ENCODE measurements at places on chromosomes 16 and 17.

DNA sequence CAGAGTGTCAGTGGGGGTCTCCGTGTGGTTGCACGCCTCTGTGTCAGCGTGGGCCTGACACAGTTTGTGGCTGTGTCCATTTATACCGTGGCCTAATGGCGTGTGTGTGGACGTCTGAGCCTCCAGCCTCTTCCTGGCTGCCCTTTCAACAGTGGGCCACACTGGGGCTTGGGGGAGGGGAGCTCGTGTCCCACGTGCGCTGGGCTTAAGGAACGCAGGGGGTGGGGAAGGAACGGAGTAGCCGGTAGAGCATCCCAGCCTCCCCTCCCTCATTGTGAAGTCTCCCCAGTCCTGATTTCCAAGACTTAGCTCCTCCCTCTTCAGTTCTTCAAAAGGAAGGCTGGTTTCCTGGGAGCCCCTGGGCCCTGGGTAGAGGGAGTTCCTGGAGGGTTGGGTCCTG, 9.5 kb upstream of the HES7 start:
- DNase-seq = no peak

DNA sequence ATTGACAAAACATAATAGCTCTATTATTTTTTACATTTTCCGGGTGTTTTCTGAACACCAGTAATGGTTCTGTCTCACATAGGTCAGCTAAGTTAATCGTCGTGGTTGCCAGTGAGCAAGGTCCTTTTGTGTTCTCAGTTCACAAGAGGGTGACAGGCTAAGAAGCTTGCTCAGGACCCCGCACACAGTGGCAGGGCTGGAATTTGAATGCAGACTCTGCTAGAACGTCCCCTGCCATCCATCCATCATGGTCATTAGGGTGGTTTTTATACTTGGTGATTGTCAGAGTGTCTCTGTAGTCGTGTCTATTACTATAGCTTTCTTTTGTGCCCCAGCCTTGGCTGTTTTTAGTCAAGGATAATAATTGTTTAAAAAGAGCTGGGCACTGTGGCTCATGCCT, 176.2 kb downstream of the SNX29 start:
- DNase-seq = no peak

GRCh38 chr16:72291531-72291981, 119.6 kb upstream of the PMFBP1 start:
- no peak for DNase-seq

DNA sequence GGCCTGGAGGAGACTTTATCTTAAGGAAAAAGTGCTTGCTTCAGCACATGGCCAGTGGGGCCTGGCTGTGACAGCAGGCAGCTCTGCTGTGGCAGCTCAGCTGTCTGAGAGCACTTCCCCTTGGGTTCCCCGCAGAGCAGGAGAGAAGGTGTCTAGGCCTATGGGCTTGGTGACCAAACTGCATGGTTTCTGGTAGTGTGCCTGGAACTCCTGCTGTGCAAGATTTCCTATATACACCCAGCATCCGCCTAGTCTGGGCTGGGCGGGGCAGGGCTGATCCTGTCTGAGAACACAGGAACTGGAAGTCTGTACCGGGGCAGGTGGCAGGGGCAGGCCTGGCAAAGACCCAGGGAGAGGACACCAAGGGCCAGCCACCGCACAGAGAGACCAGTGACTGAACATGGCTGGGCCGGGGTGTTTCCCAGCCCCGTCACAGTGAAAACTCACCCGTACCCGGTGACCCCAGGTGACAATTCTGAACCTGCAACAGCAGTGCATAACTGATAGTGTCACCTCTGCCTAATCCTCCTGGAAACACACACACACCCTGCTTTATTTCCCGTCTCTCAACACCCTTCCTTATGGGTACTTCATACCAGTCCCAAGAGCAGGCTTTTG, 39.3 kb downstream of the CHD9 start:
- DNase-seq = no peak

DNA sequence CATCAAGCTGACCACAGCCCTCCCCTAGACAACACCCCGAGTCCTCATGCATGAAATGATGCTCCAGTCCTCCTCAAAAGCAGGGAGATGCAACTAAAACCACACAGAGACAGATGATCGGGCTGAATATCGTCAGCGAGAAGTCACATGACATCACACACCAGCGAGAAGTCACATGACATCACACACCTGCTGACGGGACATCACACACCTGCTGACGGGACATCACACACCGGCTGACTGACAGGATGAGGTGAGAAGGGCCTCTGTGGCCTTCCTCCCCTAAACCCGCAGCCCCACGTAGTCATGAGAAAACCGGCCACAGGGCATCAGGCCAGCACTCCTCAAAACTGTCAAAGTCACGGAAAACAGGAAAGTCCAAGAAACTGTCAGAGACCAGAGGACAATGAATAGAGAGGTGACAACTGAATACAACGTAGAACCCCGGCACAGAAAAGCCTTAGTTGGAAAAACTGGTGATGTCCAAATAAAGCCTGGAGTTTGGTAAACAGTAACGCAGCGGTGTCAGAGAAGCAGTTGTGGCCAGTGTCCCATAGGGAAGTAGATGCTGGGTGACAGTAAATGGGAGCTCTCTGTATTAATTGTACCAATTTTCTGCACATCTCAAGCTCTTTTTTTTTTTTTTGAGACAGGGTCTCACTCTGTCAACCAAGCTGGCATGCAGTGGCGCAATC, 14.3 kb downstream of the LITAF start:
- no peak for DNase-seq

- no peak for DNase-seq
Observed at GRCh38 chr16:19860166-19861041, 24.2 kb downstream of the GPRC5B start.

DNA sequence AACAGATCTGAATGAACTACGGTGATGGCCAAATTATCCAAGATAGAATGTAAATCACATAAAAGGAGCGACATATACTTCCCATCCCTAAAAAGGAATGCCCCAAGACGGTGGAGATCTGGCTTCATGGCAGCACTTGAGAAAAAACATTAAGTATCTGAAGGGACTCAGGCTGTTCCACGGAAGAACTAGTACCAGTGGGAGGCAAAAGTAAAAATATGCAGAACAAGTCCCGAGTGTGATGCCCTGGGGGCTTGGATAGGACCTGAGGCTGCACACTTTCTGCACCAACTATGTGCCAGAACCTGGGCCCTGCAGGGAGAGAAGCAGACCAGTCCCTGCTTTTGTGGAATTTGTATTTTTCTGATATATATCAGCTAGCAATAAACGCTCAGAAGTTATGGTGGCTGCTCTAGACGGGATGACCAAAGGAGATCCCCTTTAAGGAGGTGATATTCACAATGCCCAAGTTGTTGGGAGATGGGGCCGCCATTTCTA, 539 bp upstream of the CKLF start:
- DNase-seq = no peak

GRCh38 chr16:8716592-8716991, 42.2 kb downstream of the ABAT start:
- no peak for DNase-seq

GRCh38 chr16:71966932-71967331, 33.3 kb downstream of the PKD1L3 start:
- DNase-seq = no peak

DNA sequence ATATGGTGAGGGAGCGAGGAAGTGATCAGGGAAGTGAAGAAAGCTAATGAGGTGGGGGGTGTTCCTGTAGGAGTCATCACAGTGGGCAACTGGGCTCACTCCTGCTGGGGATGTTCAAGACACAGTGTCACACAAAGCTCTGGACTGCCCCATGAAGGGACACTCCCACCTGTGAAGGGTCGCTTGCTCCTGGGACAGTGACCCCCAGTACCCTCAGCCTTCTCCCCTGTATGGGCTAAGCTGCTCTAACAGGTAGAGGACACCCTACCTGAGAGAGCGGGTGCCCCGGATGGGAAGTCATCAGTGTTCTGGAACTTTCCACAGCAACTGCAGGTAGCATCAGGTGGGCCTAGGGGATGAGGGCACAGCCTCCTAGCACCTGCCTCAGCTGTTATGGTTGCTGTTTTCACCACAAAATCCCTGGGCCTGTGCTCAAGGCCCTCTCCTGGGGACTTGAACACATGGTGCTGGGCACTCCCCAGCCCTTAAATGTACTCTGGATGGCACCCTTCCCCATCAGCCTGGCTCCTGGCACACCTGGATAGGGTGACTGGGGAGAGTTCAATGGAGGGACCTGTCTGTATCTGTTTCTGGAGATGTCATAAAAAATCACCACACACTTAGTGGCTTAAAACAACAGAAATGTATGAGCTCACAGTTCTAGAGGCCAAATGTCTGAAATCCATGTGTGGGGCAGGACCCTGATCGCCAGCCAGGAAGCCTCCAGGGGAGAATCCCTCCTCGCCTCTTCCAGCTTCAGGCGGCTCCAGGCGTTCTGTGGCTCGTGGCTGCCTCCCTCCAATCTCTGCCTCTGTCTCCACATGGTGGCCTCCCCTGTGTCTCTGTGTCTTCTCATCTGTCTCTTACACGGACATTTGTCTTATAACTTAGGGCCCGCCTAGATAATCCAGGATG, 104.0 kb upstream of the CDH5 start:
- peak; percentile 91 for DNase-seq

GRCh38 chr17:6195123-6195522, 124.9 kb downstream of the WSCD1 start:
- DNase-seq = no peak

GRCh38 chr17:47203984-47204721, 5.0 kb upstream of the MYL4 start:
- DNase-seq = no peak

DNA sequence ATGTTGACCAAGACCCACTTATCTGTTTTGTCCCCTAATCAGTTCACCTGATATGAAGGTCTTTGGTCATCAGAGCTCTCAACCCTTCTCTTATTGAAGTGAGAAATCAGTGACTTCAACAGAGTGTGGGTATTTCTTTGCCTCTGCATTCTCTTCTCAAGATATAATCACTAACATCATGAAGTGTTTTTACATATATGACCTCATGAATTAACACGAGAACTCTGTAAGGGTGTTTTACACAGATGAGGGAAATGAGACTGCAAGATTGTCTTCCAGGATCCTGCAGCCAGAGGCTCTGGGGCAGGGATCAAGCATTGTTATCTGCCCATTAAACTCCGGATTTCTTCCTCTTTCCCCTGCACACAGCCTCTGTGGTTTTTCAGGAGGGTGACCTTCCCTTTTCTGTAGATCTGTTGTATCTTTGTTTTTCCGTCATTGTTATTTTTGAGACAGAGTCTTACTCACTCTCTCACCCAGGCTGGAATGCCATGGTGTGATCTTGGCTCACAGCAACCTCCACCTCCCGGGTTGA, 22.7 kb downstream of the LCMT1 start:
- DNase-seq = no peak

DNA sequence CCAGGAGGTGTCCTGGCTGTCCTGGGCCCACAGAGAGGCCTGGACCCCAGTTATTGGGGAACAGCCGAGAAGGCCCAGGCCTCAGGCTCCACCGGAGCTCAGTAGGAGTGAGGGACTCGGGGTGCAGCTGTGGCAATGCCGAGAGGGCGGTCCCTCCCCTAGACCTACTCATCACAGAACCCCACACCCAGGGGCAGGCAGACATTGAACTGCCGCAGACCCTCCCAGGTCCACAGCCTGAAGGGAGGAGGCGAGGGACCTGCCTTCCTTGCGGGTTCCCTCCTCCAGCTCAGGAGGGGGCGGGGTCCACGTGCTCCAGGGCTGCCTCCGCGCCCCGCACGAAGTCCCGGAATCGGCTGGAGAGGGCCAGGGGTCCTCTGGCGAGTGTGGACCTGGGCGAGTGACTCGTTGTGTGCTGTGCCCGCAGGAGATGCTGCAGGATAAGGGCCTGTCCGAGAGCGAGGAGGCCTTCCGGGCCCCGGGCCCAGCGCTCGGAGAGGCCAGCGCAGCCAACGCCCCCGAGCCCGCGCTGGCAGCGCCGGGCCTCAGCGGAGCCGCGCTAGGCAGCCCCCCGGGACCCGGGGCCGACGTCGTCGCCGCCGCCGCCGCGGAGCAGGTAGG, 3.9 kb downstream of the TBX4 start:
- DNase-seq = no peak

- no peak for DNase-seq
Observed at GRCh38 chr16:74698222-74698621, 2.4 kb downstream of the MLKL start.

- DNase-seq = no peak
Observed at GRCh38 chr16:53501216-53501859, 1.7 kb downstream of the AKTIP start.

- DNase-seq = no peak
Observed at GRCh38 chr16:11411059-11411550, 65.8 kb downstream of the RMI2 start.

DNA sequence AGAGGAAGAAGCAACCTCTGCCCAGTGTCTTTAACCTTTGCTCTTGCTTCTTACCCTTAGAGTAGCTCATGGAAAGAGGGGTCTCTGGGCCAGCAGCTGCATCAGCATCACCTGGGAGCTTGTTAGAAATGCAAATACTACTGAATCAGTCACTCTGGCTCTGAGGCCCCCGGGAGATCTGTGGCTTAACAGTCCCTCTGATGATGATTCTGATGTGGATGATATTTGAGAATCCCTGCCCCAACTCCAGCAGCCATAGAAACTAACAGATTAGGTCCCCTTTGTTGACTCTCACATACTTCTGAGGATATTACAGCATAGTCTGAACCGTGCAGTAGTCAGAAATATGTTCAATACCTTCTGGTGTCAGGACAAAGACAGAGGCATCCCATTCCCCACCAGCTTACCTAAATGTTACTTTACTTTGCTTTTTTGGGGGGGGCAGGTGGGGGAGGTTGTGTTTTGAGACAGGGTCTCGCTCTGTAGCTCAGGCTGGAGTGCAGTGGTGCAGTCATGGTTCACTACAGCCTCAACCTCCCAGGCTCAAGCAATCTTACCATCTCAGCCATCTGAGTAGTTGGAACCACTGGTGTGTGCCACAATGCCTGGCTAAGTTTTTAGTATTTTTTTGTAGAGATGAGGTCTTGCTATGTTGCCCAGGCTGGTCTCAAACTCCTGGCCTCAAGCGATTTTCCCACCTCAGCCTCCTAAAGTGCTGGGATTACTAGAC, 220.1 kb downstream of the CCDC182 start:
- DNase-seq = no peak

GRCh38 chr17:1228781-1229348, 41.4 kb upstream of the BHLHA9 start:
- DNase-seq = no peak

GRCh38 chr17:41957031-41957868, 9.3 kb upstream of the CNP start:
- no peak for DNase-seq

- DNase-seq = no peak
Observed at GRCh38 chr16:86200722-86201121, 301.8 kb downstream of the IRF8 start.

GRCh38 chr16:85699628-85700027, 10.9 kb upstream of the GINS2 start:
- no peak for DNase-seq

- no peak for DNase-seq
Observed at GRCh38 chr17:16135461-16135860, 79.9 kb downstream of the NCOR1 start.

GRCh38 chr17:75822119-75822799, 21.9 kb downstream of the UNC13D start:
- DNase-seq = no peak

DNA sequence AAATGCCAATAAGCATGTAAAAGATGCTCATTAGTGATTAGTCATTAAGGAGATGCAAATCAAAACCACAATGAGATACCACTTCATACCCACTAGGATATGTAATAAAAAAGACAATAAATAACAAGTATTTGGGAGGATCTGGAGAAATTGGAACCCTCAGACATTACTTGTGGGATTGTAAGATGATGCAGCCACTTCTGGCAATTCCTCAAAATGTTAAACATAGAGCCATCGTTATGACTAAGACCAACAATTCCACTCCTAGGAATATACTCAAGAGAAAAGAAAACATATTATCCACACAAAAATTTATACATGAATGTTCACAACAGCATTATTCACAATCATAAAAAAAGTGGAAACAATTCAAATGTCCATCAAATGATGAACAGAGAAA, 336.2 kb upstream of the PMFBP1 start:
- DNase-seq = no peak

Measured in vagina (tissue), 2 donors.